Fibroblast of skin of left quadriceps (primary cell): ENCODE measurements at places on chromosomes 7 and 10.
A peak's percentile ranks its signal among the peaks of the same experiment; 100 is the strongest.

GRCh38 chr7:19713676-19714075, 4.8 kb upstream of the POLR1F start:
- DNase-seq: peak; percentile 20

DNA sequence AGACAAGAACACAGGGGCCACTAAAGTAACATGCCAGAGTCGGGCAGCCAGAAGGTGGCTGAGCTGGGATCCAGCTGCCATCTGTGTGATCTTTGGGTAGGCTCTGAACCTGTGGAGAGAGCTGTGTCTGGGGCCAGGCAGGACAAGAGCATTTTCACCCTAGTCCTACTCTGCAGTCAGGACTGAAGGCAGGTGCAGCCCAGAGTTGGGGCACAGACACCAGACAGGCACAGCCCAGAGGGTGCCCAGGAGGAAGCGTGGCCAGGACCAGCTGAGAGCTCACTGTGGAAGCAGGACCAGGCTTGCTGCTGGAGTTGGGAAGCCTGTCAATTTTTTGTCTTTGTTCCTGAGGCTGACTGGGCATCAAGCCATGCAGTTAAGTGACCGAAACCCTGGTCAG, 113.6 kb downstream of the ADCY1 start:
- no peak for DNase-seq

DNA sequence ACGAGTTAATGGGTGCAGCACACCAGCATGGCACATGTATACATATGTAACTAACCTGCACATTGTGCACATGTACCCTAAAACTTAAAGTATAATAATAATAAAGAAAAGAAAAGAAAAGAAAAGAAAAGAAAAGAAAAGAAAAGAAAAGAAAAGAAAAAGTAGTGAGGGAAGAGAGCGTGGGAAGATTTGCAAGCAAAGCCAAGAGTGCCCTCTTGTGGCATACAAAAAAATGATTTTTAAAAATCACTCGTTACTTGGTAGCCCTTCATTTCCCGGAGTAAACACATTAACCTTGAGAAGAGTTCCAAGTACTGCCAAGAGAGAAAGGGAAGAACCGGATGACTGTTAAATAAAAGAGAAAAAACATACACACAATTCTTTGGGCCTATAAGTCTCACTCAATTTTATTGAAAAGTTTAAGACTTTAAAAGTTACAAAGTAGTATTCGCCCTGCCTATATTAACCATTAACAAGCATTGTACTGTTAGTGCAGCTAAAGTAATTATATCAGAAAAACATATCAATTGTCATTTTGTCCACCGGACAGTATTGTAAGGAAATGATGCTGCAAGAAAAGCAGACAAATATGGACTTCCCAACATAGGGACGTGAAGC, 6.2 kb upstream of the CH25H start:
- DNase-seq: no peak

DNA sequence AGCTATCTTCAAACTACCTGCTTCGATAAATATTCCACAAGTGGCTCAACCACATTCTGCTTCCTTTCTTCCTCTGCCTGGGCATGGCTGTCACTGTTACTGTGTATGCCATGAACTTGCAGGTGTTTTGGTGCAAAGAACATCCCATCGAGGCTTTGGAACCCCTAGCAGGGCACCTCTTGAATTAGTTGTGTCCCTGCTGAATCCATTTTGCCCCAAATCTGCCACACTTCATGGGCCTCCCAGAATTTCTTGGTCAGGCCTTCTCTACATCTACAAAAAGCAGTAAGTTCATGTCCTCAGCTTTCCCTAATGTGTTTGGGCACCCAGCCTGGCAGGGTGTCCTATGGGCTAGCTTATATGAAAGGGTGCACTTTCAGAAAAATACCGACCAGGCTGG, 53.6 kb downstream of the AKR1B1 start:
- no peak for DNase-seq

GRCh38 chr10:101110856-101111523, 20.1 kb upstream of the TLX1 start:
- no peak for DNase-seq

DNA sequence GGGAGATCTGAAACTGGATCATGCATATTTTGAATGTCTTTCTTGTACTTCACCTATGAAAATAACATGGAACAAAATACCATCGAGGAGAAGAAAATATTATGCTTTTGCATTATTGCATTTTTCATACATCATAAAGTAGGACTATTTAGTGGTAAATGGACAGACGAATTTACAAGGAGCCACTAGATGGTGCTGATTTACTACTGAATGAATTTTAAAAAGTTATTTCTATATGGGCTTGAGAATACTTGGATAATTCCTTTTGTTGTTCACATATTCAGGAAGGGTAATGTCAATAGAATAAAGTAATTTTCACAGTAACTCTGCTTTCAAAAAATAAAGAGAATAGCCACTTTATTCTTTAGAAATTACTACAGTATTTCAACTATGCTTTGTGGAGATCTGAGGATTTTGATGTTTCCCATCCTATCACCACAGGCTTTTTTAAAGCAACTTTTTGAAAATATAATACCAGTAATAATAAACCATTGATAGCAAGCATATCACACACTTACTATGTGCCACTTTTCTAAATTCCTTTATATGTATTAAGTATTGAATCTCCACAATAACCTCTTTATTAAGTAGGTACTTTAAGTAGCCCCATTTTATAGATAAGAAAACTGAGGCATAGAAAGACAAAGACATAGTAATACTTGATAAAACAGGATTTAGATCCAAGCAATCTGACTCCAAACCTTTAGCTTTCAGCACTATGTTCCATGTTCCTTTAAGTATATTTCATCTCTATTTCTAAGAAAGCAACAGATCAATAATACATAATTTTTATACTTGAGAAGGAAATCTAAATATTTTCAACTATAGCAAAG, 38.6 kb downstream of the NEBL start:
- DNase-seq: peak; percentile 13

DNA sequence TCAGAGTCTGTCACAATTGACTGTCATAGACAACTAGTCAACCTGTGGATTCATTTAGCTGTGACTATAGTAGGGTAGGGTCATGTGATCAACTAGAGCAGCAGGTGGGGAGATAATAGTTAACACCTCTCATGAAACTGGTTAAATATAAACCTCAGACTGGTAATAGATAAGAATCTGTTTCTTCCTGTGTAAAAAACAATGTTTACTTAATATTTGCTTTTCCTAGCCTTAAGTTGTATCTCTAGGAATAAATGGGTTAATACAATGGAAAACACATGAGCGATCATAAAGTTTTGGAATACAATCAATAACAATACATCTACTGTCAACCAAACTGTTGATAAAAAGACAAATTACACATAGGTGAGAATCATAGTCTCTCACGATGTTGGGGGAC, 43.4 kb upstream of the ITGB8 start:
- no peak for DNase-seq

DNA sequence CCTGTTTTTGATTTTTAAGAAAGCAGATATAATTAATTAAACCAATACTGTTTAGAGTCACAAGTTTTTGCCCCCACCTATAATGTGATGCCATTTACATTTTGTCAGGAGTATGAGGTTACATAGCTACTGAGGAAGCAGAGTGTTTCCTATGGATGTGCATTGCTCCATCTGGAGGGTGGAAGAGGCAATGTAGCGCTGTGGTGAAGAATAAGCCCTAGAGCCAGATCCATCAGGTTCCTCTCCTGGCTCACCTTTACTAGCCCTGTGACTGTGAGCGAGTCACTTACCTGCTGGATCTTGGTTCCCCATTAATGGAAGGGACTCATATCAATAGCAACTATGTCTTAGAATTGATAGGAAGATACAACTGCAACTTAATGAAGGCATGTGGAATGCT, 216.0 kb downstream of the GPAM start:
- DNase-seq: no peak

DNA sequence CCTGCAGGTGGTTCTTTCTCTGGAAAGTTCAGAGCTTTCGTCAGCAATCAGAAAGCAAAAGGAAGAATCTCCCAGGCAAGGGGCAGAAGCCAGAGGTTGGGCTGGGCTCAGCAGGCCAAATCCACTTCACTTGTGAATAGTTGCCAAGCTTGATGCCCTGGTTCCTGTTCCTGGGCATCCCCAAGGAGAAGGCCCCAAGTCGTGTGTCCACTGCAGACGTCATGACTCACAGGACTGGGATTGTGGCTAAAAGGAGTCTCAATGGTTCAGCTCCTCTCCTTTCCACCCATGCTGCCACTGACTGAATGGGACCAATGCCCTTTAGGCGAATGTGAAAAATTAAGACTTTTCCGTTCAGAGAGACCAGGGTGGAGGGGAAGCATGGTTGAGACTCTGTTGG, 38.6 kb upstream of the TRIM8 start:
- DNase-seq: no peak

DNA sequence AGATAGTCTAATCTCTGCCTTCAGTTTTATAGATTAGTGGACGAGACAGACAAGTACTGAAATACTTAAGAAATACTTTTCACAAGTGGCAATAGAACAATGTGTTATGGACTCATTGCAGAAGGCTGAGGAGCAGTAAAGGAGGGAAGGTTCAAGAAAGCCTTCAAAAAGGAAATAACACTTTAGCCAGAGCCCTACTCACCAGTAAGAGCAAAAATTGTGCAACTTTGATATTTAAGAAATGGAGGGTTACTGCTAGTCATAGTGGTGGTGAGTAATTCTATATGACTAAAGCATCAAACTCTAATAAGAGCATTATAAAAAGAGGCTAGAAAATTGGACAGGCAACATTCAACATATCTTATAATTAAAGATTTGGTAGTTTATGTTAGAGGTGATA, 28.8 kb downstream of the PTPN12 start:
- DNase-seq: peak; percentile 39

DNA sequence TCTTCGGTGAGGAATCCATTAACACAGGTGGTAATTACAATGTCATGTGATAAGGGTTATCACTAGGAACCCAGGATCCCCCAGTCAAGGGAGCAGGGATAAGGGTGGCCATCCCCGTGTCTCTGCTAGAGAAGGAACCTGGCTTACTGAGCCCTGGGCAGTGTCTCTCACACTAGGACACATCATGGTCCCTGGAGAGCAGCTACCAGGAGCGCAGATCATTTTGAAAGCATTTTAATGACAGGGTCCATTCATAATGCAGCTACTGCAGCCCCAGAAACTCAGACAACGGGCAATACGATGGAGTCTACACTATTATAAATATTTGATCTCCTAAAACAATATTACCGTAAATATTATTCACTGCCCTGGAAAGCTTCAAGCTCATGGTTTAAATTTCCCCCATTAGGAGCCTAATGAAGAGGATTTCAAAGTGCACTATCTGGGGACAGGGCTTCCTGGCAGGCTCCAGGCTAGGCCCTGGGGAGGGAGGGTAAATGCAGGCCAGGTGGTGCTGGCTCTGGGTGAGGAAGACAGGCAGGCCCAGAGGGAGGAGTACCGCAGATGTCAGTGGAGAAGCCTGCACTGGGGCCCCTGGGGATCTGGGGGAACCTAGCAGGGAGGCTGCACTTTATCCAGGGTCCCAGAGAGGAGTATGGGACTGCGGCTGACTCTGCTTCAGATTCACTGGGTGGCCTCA, 52.6 kb upstream of the LOXL4 start:
- DNase-seq: no peak

- no peak for DNase-seq
Observed at GRCh38 chr10:127346604-127347003, 150.2 kb upstream of the INSYN2A start.

DNA sequence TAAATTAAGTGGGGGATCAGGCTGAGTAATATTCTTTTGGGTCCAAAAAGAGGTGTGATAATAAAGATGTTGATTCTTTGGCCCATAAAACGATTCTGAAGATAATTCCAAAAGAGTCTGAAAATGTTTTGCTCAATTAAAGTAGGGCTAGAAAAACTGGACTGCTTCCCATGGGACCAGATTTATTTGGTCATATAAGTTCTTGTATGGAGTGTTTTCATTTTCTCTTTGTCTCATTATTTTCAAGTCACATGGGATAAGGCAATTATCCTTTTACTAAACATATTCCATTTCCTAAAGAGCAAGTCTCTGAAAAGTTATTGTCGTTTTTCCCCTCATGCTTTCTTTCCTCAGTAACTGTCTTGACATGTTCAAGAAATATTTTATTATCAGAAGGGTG, 41.5 kb downstream of the CDK6 start:
- no peak for DNase-seq

GRCh38 chr7:47635091-47636080, 53.5 kb upstream of the TNS3 start:
- no peak for DNase-seq

GRCh38 chr10:95290461-95291364, at the start of gene PDLIM1:
TSS of gene PDLIM1 (minus strand) at chr10:95291003. CDS start at chr10:95290915, 88 bp downstream.
- no peak for DNase-seq

DNA sequence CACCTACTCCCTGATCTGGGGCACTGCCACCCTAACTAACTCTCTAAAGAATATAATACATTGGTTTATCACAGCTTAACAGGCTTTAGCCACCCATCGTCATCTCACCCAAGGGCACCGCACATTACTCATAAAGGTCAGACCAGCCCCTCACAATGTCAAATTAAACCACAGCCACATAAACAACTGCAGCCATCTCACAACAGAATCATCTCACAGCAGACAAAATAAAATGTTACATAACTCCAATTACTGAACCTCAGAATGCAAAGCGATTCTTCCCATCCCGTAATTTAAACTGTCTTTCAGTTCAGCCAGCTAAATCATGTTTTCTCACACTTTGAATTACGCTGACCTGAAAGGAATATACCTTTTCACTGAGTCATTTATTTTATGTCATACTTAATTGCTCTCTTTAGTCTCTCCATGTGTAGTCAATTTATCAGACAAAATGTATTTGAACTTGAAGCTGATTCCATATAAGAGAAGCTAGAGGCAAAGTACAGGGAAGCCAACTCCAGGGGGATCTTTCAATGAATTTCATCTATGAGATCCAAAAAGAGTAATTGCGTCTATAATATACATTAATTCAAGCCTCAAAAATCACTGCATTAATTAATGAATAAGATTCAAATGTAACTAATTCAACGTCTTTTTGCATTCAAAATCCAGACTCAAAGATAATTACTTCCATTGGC, 96.9 kb upstream of the NEBL start:
- no peak for DNase-seq

DNA sequence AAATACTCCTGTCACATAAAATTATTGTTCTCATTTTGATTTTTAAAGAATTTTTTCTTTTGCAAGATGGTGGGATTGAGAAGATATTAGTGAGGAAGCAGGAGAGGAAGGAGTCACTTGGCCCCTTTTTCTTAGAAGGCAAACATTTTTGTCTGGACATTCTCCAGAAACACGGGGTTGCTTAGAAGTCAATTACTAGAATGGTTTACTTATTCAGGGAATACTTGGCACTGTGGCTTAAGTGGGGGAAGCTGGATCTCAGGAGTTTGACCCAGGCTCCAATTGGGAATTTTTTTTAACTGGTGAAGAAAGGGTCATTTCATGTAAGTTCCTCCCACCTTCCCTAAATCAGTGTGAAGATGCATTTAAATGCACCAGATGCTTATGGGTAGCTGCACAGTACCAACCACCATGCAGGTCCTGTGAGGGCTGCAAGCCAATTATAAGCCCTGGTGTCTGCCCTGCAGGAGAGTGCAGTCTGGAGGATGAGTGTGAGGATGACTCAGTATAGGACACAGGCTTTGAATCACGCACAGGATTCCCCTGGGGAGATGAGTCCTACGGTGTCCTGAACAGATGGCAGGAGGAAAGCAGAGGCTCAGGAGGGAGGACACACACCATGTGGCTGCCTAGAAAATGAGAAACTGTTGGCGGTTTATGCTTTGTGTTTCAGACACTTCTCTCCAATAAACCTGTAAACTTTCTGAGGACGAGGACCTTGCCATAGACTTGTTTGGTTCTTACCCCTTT, 299.1 kb downstream of the PLXNA4 start:
- peak; percentile 53 for DNase-seq
